ENCODE measurements at places on chromosomes 13 and 19.
A peak's percentile ranks its signal among the peaks of the same experiment; 100 is the strongest.

DNA sequence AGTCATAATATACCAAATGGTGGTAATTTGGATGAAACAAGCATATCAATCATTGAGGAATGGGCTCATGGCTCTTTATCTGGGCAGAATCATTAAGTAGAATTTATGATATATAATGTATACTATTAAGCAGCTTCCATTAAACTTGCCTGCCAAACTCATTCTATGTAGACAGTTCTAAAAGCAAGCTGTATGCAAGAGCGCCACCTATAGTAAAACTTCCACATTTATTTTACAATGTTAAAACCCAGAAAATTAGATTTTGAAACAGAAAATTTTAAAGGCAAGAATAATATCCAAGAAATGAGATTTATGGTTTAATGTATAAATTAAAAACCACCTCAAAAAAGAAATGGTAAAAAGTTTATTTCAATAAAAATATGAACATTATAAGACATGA, 161.5 kb downstream of the MZT1 start:
- DNase-seq: no peak

- DNase-seq: no peak
Observed at GRCh38 chr13:27599096-27599495, 21.2 kb downstream of the LNX2 start.

DNA sequence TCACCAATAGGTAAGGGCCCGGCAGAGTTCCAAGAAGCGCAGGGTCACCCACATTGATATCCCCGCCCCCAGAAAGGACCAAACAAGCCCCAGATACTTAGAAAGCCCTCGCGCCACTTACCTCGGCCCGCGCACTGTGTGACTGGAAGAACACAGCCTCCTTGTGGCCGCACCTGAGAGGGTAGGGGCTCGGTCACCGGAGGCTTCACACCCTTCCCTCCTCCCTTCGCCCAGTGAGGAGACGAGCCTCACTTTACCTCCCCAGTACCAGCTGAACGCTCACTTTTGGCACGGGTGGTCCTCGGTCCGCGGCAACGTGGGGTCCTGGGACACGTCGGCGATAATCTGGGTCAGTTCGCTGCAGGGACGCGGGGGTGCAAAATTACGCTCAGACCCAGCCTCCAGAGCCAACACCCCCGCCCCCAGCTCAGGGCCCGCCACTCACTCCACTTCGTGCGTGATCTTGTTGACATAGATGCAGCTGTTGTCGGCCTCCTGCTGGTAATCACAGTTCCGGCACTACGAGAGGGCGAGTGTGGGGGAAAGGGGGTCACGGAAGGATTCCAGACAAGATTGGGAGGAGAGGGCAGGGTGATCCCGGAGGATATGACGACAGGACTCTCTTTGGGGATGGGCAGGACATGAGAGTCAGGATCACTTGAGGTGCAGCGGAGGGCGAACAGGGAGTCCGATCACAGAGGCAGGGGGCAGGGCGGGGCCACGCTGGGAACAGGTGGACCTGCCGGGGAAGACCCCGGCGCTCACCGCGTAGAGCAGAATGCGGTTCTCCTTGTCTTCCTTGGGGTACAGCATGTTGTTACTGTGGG, 568 bp downstream of the POLR2I start:
- no peak for DNase-seq

DNA sequence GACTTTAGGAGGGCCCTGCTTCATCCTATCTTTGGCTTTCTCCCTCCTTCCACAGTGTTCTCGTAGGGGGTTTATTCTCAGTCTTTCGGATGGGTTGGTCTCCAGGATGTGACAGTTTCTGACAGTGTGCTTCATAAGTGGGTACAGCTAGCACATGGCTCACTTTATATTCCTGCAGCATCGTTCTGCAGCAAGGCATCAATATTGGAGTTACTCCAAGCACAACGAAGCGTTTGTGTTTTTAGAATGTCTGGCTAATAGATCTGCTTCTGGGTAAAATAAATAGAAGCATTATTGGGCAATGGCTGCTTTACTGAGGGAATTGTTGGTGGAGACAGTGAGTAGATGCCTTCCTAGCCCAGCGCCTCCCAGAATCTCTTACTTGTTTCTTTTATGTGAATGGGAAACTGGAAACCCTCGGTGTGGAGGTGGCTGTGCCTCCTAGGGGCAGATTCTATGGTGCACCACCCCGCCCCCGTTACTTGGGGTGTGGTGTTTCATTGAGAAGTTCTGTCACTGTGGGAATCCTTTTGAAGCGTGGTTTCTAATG, 2.0 kb downstream of the FARP1 start:
- no peak for DNase-seq

DNA sequence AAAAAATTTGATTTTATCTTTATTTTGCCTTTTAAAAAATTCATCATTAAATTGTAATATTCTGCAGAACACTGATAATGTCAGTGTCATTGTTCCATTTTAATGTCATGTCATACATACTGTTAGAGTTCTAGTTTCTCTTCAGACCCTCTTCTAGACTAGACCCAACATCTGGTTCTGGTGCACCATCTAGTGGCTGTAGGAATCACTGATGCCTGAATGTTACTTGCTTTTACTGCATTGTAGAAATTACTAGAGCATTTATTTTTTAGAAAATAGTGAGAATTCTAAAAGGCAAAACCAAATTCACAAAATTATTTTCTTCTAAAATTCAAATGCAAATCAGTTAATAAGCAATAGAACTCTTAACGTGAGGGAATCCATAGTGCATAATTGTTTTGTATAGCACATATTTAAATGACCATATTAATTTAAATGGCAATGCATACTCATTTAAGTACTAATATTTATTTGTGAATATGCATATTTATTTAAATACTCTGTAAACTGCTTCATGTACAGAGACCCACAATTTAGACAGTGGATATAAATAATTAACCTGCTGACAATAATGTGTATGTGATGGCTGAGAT, 425.7 kb downstream of the KLF12 start:
- peak; percentile 30 for DNase-seq

DNA sequence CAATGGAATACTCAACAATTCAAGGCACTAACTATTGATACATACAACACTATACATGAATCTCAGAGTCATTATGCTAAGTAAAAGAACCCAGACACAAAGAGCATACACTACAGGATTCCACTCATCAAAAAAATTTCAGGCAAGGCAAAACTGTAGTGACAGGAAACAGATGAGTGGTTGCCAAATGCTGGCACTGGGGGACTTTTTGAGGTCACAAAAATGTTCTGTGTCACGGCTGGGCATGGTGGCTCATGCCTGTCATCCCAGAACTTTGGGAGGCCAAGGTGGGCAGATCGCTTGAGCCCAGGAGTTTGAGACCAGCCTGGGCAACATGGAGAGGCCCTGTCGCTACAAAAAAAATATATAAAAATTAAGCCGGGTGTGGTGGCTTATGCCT, 129.4 kb downstream of the KL start:
- DNase-seq: peak; percentile 3

- DNase-seq: peak; percentile 66
Observed at GRCh38 chr19:6667114-6667627, 2.8 kb downstream of the TNFSF14 start.

DNA sequence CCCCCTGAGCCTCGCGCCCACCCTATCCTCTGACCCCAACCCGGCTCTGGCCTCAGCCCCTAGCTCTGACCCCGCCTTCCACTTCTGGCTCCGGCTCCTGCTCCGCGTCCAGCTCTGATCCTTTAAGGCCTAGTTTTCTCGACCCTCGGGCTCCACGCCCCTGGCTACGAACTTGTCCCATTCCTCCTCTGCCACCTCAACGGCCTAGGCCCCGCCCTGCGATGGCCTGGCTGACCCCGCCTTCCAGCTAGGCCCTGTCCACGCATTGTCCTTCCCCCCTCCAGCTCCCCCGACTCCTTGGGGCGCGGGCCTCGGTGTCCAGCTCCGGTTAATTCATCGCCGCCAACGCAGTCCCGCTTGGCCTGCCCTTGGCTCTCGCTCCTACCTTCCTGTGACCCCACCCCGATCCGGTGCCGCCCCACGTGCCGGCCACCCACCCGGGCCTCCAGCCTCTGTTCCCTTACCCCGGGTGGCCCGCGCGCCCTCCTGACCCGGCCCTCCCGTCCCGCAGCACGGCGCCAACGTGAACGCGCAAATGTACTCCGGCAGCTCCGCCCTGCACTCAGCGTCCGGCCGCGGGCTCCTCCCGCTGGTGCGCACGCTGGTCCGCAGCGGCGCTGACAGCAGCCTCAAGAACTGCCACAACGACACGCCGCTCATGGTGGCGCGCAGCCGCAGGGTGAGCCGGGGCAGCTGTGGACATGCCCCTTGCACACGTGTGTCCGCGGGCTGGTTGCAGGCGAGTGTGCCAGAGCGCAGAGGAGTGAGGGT, 9.4 kb downstream of the BCL3 start:
- no peak for DNase-seq

DNA sequence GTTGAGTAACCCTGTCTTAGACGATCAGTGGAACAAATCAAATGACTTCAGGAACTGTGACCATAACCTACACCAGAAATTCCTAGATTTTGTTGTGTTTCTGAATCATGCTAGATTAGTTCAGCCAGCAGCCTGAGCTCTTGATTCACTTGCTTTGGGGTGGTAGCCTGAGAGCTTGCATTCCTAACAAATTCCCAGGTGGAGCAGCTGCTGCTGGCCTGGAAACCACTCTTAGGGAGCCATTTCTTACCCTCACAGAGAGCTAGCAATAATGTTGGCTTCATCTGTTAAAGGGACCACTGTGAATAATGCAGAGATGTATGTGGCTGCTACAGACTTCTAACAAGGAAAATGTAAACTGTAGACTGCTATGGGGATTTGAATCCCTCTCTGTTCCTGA, 388.1 kb upstream of the PRR20A start:
- no peak for DNase-seq

DNA sequence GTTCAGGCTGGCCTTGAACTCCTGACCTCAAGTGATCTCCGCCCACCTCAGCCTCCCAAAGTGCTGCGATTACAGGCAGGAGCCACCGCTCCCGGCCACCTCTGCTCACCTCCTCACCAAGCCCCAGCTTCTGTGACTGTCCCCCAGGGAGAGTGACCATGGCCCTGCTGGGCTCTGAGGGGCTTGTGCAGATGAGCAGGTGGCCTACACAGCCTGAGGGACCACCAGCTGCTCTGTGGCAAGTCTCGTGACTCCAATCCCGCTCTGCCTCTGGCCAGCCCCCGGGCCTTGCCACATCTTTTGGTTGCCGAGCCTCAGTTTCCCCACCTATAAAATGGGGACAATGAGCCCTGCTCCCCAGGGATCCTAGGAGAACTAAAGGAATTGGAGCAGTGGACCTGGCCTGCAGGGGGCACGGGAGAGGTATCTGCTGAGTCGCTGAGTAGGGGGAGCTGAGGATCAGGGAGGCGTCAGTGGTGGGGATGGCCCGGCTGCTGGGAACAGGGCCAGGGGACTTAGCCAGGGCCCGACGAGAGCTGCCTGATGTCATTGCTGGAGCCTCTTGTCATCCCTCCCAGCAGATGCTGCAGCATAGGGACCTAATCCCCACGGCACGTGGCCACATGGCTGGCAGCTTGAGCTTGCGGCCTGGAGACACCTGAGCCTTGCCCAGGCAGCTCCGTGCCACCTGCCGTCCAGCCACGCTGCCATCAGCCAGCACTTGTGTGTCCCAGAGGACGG, 74.7 kb downstream of the GADD45B start:
- DNase-seq: no peak

- no peak for DNase-seq
Observed at GRCh38 chr13:27793507-27794367, 1.5 kb downstream of the GSX1 start.

- DNase-seq: no peak
Observed at GRCh38 chr13:105177265-105177900, 1358.1 kb downstream of the EFNB2 start.

- no peak for DNase-seq
Observed at GRCh38 chr13:113499936-113500335, 9.4 kb upstream of the DCUN1D2 start.

- DNase-seq: no peak
Observed at GRCh38 chr19:10316229-10317044, 622 bp upstream of the FDX2 start.

DNA sequence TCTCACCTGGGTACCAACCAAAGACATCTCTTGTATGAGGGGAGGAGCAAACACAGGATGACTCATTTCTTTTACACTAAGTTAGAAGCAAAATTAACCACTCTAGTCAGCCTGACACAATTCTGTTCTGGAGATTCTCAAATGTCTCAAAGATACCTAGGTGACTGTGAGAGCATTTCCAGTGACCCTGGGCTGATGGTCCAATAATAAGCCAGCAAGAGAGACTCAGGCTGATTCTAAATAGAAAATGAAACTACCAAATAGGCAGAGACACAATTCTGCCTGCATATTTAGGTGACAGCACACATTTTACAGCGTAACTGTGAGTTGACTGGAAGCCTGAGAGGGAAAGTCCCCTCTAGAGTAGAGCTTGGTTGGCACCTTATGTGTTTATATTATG, 16.3 kb downstream of the ZNF91 start:
- no peak for DNase-seq

- DNase-seq: no peak
Observed at GRCh38 chr19:38006361-38007045, 99.5 kb downstream of the SIPA1L3 start.

GRCh38 chr19:39935364-39935661, 879 bp upstream of the FCGBP start:
- DNase-seq: no peak

DNA sequence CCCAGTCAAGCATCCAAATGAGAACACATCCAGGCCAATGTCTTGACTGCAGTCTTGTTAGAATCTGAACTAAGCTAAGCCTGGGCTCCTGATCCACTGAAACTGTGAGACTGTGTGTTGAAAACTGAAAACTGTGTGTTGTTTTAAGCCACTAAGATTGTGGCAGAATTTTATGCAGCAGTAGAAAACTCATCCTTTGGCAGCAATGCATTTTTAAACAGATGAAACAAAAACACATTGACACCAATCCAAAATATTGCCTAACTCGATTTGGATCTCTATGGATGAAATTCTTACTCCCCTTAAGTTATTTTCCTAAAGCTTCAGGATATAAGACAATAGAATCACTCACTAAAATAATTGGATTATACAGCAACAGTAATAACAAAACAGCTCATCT, 202.3 kb upstream of the KLF12 start:
- DNase-seq: no peak

GRCh38 chr13:51895906-51896888, 34.4 kb downstream of the CCDC70 start:
- DNase-seq: peak; percentile 59

DNA sequence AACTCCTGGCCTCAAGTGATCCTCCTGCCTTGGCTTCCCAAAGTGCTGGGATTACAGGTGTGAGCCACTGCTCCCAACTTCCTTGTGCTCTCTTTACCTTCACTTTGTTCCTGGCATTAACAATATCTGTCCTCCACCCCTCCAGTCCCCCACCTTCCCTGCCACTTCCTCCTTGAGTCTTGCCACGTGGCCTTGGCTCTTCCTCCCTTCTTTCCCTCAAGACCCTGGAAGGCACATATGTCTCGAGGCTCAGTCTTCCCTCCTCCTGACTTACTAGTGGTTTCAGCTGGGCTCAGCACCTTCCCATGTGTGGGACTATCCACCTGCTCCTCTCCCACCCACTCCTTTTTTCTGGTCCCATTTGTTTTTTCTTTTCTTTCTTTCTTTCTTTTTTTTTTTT, 70.6 kb downstream of the IER2 start:
- DNase-seq: no peak

- DNase-seq: no peak
Observed at GRCh38 chr19:18422530-18423191, 3.5 kb downstream of the SSBP4 start.

All from activated CD4-positive, alpha-beta T cell treated with anti-CD3 and anti-CD28 coated beads, Interleukin-2, amount 50 U/mL, for 48 hours (primary cell).